ENCODE measurements at places on chromosomes 4 and X. TPM values are rescaled to one million over a fixed set of nuclear protein-coding genes. Genes with fewer than 3 reads are reported as not detected.

GRCh38 chrX:28628120-28628519 is 40.9 kb downstream of the IL1RAPL1 start:
- DNase-seq, result no peak

DNA sequence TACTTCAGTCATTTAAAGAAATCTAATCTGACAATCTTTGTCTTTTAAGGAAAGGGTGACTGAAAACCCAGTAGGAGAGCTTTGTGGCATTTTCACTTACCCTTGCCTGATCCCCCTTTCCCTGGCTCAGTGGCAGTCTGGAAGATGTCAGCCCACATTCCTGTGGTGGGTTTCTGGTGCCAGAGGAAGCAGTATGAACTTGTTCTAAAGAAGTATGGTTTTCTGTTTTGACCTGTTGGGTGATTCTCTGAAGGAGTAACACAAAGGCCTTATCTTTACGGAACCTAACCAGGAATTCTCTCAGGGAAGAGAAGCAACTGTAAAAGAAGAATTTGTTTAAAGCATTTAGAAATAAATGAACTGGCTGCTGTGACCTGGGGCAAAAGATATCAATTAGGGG is 41.9 kb downstream of the BMP15 start:
- no peak for DNase-seq

DNA sequence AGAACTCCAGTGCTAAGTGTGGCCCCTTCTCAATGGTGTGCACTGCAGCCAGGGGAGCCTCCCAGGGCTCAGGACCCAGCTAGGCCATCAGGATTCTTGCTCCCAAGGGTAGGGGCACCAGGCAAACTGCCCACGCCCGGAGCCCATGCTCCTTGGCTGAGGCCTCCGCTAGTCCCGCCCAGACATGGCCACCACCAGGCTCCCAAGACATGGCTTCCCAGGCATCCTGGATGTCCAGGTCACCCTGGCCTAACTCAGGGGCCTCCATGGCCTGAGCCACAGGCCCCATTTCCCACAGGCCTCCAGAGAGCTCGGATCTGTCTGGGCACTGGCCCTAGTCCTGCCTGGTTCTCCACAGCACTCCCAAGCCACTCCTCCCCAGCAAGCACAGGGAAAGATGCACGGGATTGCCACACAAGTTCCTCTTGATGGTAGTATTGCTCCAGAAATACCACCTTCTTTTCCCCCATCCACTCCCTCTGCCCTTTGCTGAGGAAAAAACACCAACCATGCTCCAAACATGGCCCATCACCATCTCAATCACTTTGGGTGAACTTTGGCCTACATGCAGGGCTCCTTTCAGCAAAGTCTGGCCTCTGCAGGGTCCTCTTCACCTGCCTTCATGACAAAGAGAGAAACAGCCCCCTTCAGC is 274.7 kb upstream of the AGTR2 start:
- DNase-seq, result no peak

GRCh38 chr4:113457886-113458285 is 303.7 kb downstream of the CAMK2D start:
- DNase-seq, result no peak

- DNase-seq, result no peak
Measured at GRCh38 chr4:15385928-15386327, 41.9 kb upstream of the C1QTNF7 start.

DNA sequence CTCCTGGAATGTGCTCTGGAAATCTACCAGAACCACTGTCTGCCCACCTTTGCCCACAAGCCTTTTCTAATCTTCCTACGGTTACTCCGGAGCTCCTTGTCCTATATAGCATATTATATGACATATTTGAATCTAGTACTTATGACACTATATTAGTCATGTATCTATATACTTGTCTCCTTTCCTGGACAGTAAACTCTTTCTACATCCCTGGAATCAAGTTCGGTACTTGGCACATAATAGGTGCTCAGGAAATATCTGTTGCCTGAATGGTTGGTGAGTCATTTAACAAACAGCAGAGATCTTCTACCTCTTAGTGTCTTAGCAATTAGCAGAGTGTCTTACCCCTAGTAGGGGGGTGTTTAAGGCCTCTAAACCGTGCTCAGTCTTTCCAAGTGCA is 123.6 kb downstream of the RELL1 start:
- no peak for DNase-seq

GRCh38 chr4:125322366-125322730 is 7.6 kb downstream of the FAT4 start:
- no peak for DNase-seq

GRCh38 chr4:127965803-127966175 is 583 bp downstream of the ABHD18 start:
- peak; percentile 76 for DNase-seq

POU4F2 gene
- not detected for total RNA-seq
